ENCODE measurements at places on chromosomes 3 and 15.

- DNase-seq, result peak; percentile 53
Measured at GRCh38 chr3:116059421-116060096, 385.7 kb downstream of the LSAMP start.

GRCh38 chr3:22360970-22361369 lies 610.0 kb upstream of the ZNF385D start:
- peak; percentile 9 for DNase-seq

- no peak for DNase-seq
Measured at GRCh38 chr15:100658895-100659294, 56.5 kb downstream of the ASB7 start.

DNA sequence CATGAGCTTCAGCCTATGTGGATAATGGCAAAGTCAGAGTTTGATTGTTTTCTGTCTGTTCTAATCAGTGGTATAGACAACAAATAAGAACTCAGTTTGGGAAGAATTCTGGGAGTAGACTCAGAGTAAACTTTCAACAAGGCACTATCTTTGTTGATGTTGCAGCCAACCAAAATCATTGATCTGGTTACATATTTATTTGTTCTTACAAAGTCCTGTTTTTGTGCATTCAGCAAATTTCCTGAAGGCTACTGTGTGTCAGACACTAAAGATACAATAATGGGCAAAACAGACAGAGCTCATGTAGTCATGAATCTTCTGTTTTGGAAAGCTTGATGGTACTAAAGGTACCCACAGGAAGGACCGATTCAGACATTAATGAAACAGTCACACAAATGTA lies 55.0 kb downstream of the GRM7 start:
- no peak for DNase-seq

- no peak for DNase-seq
Measured at GRCh38 chr3:81295906-81296577, 465.4 kb downstream of the GBE1 start.

DNA sequence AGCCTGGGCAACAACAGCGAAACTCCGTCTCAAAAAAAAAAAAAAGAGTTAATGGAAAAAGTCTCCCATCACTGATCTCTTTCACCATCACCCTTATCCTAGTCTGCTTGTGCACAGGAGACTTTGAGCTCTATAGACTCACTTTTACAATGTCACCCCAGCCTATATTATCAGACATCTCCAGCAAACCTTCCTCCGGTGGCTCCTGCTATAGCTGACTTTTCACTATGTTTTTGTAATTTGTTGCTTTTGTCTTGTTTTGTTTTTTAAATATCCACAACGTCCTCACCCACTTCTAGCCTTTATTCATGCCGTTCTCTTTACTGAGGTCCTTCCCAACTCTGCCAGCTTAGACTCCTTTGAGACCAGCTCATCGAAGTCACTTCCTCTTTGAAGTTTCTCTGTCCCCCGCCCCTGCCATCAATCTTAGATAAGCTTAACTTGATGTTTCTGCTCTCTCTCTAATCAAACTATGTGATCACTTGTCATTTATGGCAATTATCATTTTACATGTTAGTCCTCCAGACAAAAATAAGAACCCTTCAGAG lies 82.7 kb upstream of the CHD2 start:
- no peak for DNase-seq

DNA sequence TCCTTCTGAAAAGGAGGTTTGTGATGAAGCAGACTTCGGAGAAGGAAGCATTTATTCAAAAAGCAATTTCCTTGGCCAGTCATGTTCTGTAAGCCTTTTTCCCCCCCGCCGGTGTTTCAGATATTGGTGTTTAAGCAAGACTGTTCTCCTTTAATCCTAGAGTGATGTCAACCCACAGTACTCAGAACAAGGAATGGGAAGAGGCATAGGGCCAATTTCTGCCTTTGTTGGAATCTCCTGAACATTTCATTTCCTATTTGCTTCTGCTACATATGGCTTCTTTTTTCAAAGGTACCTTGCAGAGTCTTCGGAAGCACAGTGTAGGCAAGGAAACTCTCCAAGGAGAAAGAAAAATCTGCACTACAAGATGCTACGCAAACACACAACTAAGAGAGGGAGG lies 713.1 kb upstream of the CFAP20DC start:
- no peak for DNase-seq

DNA sequence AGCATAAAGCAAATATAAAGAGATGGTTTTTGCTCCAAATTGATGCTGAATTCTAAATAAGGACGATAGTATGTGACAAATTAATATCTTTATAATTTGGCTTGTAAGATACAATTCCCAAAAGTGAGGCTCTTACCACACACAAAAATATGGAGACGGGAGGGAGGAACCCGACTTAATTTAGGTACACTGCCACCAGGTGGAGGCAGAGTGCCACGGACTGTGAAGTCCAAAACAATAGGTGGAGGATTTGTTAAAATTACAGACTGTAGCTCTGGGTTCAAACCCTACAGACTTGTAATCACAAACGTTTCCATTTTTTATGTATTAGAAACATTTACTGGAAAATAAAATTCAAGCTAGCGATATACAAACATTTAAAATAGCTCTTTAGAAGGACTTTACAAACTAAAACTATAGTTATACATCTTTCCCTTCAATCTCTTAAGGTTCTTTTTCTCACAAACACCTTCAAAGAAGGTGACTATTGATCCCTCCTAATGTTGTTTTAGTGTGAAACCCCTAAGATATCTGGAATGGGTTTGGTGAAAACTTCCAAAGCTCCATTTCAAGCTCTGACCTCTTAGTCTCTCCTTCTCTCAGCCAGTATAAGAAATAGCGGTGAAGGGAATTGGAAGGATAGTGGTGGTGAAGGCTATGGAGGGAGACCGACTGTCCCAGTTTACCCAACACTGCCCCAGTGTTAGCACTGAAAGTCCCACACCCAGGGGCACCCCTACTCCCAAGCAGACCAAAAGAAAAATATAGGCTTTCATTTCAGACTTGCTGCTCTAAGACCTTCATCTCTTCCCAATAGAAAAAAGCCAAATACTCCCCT lies 89.7 kb downstream of the AQP9 start:
- no peak for DNase-seq

- no peak for DNase-seq
Measured at GRCh38 chr15:62085740-62086139, 19.0 kb downstream of the C2CD4A start.

All from GM04503 (cell line).